ENCODE measurements at places on chromosomes 3 and 15.

GRCh38 chr3:150472421-150472820 lies 64.3 kb downstream of the TSC22D2 start:
- no peak for DNase-seq

DNA sequence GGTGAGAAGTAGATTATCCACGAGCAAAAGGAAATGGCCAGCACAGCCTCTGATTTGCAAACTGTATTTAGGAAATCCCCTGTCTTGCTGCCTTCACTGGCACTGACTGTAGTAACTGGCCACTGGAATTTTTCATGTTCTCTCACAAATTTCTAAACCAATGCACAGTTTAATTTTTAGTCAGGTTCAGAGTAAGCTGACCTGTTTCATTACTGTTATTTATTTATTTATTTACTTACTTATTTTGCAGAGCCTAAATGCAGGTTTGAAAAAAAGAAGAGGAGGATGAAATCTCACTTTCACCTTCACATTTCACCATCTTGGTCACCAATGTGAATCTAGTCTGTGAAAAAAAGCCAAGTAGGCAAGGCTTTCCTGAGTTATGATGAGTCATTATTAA lies 291.0 kb downstream of the PLOD2 start:
- no peak for DNase-seq

DNA sequence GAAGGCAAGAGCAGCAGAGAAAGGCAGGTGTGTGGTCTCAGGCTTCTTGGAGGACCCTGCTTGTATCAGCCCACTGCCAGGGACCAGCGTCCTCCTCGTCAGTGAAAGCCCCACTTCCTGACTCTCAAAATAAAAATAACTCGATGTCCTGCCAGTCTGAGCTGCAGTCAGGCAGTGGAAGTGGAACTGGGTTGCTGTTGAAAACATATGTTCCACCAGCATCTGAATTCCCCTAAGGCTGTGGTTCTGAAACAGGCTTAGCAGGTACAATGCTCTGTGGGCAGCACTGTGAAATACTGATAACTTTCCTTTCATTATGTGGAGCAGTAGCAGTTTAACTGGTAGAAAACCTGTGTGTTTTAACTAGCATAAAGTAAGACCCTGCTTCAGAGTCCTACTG lies 121.6 kb upstream of the EIF1B start:
- no peak for DNase-seq

GRCh38 chr3:45943207-45943846 lies at the start of gene CXCR6:
Gene CXCR6 (plus strand): TSS chr3:45943464. CDS start chr3:45946482, 3,018 bp downstream.
- no peak for DNase-seq

DNA sequence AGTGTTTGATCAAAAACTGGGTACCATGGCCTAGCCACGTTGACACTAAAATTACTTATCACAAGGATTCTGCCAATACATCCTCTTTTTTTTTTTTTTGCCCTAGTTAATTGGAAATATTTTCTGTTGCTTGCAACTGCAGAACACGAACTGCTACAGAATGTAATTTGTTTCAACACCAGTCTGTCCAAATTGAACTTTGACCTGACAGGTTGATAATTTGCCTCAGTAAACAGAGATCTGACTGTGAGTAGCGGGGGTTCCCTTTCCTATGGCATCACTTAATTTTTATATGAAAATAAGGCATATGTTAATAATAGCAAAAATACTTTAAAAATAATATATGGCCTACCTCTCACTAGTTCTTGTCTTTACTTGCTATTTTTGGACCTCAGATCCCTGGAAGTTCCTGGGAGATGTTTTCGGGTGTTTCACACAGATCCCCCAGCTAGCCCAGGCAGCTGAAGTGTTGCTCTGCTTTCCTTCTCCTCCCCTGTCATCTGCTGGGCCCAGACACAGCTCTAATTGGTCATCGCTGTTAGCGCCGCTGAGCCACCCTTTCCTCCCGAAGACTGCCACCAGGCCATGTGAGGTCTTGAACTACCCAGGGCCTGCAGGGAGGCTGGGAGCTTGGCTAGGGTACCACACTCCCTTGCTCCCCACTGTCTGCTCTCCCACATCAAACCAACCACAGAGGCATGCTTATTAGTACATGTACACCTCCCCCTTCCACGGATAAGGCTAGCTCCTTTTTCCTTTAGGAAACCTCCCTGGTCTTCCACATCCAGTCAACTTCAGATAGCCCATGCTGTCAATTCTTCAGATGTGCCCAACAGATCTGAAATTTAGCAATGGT lies 89.8 kb upstream of the RNF7 start:
- DNase-seq, result no peak

GRCh38 chr3:165984589-165984988 lies 147.4 kb upstream of the BCHE start:
- no peak for DNase-seq

DNA sequence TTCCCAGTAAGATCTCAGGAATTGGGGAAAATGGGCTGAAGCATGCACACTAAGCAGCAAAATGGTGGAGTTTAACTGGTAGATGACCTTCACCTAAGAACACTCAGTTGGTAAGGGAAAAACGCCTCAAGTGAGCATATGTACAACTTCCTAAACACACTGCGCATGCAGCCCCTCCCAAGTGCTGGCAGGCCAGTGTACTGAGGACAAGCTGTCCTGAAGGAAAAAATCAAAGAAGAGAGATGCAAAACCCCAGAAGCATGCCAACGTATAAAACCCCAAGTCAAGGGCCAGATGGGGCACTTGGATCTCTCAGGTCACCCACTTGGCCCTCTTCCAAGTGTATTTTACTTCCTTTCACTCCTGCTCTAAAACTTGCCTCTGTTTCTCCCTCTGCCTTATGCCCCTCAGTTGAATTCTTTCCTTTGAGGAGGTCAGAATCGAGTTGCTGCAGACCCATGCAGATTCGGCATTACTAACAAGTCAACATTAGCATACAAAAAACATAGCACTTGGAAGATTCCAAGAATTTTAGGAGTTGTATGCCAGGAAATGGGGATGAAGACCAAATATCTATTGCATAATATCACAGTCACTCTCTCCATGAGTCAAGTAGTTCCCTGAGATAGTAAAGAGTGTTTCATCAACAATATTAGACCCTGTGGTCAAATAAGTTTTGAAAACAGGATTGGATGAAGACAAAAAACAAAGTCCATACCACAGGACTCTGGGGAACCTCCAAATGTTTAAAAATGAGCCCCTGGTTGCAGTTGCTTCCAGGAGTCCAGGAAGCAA lies 10.8 kb upstream of the FYCO1 start:
- DNase-seq, result no peak

DNA sequence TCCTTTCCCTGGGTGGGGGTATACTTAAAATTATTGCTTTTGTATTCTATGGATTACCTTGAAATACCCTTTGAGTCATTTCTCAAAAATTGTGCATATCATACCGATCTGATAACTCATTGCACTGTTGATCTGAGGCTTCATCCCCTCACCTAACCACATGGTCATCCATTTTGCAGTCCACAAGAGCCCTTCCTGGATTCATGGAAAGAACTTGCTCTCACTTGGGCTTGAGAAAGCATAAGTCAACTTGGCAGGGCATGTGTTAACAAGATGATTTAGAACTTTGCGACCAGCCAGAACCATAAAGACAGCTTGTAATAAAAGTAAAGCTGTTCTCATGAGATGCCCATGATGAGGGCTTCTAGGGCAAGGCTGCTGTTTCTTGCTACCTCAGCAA lies 22.2 kb downstream of the MME start:
- no peak for DNase-seq

- no peak for DNase-seq
These were observed 19.2 kb downstream of the NME9 start for GRCh38 chr3:138310494-138310893.

DNA sequence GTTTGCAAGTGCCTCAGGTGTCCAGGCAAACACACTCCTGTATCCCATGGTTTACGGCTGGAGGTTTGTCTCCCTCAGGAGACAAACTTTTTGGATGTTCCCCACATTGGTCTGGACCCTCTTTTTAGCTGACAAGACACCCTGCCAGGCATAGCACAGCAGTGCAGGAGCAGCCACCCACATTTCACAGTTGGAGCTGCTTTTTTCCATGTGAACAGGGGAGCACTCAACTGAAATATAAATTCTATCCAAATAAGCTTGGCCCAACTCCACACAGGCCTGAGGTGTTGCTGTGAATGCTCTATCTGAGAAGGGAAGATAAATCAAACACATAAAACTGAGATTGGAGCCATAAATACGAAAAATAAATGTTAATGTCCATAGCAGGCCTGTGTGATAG lies 501.3 kb upstream of the IL12A start:
- no peak for DNase-seq

GRCh38 chr15:68217341-68217740 lies 12.2 kb downstream of the CLN6 start:
- no peak for DNase-seq

- no peak for DNase-seq
These were observed 502.6 kb upstream of the CBLB start for GRCh38 chr3:106371221-106371970.

GRCh38 chr3:127720161-127720823 lies 47.5 kb downstream of the ABTB1 start:
- DNase-seq, result no peak

DNA sequence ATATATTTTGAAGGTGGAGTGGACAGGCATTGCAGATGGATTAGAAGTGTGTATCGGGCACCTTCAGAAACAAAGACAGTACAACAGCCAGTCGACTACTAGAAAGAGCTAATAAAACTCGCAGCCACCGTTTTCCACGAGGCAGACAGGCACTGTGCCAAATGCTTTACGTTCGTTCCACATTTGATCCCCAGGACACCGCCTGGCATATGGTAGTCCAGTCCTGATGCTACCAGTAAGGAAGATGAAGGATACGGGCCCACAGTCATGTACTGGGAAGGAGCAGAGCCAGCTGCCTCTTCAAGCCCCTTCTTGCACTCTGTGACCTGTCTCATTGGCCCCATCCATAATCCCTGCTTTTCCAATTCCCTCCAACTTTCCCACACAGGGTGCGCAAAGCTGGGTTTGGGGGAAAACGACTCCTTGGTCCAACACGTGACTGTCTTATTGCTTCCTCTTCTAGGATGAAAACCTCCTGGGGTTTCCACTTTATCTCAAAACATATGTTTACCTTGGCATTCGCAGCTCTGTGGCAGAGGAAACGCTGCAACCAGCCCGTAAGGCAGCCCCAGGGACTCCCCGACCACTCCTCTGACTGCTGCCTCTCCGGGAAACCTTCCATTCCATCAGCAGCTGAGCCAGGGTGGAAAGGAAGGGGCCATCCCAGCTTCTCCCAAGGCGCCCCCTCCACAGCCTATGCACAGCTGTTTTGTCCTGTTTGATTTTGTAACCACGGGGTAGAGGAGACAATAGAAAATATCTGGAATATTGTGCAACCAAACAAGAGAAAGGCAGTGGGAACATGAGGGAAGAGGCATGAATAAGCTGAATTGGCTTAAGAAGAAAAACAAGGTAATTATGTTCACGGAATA lies 107.4 kb downstream of the ADAMTS17 start:
- DNase-seq, result no peak
